ENCODE measurements at places on chromosomes 11 and 22.

DNA sequence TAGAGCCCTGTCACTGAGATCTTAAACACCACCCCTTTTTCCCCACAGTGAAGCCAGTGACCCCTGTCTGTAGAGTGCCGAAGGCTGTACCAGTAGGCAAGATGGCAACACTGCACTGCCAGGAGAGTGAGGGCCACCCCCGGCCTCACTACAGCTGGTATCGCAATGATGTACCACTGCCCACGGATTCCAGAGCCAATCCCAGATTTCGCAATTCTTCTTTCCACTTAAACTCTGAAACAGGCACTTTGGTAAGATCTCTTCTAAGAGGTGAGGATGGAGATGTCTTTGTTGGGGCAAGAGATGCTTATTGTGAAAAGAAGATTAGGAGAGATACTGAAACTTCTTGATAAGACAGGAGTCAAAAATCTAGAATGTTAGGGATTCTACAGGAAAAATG, 75.9 kb downstream of the JAM3 start:
- no peak for DNase-seq

DNA sequence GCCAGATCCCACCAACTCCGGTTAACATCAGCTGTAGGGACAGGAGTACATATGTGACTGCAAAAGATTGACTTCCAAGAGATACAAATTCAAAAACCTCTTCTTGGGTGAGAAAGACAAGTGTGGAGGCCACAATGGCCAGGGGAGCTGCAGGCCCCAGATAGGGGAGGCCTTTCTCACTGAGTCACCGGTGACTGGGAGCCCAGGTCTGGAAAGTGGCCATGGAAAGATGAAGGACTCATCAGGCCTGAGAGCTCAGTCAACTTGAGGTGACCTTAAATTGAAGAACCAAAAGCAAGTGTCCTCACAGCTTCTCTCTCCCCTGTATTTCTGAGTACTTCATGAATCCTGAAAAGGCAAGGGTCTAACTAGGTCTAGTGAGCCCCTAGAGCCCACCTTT, 90.4 kb upstream of the CLPB start:
- DNase-seq = no peak

GRCh38 chr11:133388975-133389568, 143.2 kb downstream of the OPCML start:
- DNase-seq = no peak

DNA sequence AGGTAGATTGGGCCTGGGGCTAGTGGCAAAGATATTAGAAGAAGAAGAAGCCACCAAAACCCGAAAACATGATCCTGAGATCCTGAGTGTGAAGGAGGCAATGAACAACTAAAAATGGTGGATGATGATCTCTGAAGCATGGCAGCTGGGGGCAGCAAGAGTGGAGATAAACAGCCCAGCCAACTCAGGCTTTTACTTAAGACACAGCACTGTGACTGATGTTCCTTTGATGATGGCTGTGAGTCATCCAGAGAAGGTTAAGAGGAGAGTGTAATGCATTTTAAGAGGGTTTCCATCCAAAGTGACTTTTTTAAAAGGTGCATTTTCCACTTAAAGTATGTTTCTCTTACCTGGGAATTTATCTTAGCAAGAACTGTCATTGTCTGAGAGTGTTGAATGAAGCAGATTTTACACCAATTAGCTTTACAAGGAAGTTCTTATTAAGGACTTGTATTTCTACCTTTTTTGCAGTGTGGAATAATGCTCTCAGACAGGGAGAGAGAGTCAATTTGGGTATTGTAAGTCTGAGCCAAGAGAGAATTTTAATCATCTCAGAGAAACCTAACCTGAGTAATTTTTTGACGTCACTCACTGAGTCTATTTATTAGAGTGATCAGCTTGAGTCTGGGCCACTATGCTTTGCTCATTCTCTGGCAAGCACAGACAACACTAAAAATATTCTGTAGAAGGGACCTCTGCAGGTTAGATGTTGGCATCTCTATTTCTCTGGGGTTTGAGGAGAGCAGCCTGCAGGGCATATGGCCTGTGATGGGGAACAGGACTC, 14.1 kb upstream of the CALCB start:
- no peak for DNase-seq

DNA sequence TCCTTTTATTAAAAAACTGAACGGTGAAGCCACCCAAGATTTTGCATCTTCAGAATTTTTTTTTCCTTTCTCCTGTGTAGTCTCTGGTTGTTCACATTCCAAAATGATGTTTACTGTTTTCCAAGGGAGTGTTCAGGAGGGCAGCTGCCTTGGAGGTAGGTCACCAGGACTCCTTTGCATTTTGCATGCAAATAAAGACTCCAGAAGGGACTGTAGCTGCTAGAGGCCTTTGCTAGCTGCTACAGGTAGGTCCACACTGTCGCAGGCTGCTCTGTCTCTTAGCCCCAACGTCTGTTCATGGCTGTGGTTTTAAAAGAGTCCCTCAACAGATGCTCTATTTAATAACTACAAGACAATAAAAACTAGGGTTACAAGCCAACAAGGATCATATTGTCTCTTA, 11.4 kb downstream of the CTSC start:
- no peak for DNase-seq

DNA sequence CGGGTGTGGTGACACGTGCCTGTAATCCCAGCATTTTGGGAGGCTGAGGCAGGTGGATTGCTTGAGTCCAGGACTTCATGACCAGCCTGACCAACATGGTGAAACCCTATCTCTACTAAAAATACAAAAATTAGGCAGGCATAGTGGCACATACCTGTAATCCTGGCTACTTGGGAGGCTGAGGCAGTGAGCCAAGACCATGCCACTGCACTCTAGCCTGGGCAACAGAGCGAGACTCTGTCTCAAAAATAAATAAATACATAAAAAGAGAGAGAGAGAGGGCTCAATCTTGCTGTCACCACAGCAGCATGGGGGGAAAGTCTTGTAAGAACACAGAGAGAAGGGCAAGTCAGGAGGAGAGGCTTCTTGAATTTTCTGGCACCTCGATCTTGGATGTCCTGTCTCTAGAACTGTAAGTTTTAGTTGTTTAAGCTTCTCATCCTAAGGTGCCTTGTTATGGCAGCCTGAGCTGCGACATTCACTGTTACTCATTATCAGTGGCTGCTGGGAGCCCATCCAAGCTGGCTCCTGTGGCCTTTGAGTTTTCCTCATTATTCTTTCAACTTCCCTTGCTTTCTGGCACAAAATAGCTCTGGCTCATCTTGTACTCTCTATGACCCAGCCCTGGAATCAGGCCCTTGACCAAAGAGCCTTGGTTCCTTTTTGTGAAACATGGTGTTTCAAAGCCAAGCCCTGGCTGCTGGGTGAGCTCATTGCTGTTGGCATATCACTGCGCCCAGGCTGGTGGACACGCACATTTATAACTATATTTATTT, 8.0 kb upstream of the PSMC3 start:
- DNase-seq = no peak

DNA sequence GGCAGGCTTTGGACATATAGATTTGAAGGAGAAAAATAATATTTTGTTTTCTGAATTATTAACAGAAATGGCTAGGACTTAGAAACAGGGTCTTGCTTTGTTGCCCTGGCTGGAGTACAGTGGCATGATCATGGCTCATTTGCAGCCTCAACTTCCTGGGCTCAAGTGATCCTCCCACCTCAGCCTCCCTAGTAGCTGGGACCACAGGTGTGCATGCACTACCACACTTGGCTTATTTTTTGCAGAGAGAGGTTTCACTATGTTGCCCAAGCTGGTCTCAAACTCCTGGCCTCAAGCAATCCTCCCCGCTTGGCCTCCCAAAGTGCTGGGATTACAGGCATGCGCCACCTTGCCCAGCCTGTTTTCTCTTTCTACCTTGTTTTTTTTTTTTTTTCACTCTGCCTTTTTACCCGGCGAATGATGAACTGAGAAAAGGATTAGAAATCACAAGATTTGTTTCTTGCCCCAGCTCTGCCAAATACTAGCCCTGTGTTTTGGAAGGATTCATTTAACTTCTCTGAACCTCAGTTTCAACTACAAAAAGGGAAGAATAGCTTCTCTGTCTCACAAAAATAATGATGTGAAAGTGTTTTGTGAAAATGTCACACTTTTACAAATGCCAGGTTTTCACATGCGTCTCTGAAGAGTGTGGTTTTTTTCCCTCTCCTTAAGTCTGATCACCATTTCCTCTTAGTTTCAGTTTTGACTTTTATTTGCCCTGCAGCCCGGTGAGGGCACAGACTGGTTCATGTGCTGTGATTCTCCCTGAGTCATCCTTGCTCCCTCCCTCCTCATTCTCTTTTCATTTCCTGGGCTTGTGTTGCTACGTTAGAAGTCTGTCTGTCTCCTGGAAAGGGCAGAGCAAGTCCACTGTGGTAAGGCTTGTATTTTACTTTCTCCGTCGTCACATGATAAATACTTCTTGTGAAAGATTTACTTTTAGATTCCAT, 67.7 kb downstream of the BCL2L13 start:
- no peak for DNase-seq

DNA sequence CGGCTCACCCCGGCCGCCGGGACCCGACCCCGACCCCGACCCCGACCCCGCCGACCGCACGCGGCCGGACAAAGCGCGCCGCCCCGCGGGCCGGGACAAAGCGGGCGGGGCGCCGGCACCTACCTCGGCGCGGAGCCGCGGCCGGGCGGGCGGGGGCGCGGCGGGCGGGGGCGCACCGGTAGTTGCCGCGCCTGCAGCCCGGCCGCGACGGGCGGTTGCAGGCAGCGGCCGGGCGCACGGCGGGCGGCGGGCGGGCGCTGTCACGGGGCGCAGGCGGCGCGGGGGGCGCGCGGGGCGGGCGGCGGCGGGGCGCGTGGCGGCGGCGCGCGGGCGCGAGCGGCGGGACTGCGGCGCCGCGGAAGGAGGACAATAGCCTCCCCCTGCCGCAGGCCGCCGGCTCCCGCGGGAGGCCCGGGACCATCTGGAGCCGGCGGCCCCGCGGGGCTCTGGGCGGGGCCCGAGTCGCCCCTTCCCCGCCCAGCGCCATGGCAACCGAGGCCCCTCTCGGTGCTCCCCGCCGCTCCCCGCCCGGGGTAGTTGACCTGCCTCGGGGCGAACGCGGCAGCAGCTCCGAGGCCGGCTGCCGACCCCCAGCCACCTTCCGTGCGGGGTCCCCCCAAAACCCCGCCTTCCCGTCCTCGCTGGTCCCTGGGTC, 851 bp downstream of the SPTBN2 start:
- no peak for DNase-seq

DNA sequence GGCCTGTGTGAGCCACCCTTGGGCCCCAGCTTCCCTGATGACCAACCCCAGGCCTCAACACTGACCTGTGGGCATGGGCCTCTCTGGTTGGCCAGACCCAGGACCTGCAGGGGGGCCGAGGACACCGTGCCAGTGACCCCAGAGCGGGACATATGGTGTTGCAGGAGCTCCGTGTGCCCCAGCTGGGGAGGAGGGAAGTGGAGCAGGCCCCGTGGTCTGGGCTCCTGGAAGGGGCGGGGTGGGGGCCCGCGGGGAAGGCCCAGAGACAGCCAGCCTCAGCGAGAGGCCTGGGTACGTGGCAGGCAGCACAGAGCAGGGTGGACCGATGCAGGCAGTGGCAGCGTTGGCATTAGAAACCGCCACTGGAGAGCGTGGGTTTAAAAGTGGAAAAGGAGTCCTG, 22.2 kb downstream of the MUC6 start:
- no peak for DNase-seq

GRCh38 chr11:26244207-26244606, 87.7 kb upstream of the ANO3 start:
- no peak for DNase-seq

DNA sequence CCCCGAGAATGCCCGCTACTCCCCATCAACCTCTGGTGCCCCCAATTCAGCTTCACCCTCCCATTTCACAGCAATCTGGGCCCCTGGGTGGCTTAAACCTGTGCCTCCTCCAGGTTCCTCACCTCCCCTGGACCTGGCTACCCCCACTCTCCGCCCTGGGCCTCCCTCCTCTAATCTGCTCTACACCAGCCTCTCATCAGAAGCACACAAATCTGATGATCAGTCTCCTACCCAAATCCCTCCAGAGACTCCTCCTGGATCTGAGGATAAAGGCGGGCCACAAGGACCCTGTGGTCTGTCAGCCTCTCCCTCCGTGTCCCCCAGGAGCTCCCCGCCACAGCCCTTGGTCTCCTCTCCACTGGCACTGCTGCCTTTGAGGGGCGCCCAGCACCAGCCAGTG, 23.2 kb upstream of the IGLL1 start:
- no peak for DNase-seq

DNA sequence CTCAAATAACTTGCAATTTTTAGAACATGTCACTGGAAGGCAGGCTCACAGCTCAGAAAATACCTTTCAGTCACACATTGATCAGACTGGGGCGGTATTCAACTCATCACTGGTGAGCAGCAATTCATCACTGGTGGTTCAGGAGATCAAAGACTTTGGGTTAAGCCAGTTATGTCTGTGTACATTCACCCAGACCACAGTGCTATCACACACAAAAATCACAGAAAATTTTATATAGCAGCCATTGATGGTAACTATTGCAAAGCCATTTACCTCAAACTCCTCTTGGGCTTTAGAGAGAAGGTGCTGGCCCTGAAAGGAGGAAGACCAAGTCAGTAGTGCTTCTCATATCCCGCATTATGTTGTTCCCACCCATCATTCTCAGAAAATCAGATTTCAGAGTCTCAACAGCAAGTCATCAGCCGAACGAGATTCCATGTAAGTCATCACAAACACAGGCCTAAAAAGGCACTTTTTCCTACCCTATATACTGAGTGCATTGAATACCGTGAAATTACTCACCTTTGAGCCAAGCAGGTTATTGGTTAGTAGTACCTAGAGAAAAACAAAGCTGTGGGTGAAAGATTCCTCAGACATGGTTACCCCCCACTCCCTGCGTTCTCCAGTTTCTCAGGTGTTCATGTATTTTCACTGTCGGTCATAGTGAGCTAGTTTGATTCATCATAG, 14.0 kb upstream of the WDR74 start:
- no peak for DNase-seq

DNA sequence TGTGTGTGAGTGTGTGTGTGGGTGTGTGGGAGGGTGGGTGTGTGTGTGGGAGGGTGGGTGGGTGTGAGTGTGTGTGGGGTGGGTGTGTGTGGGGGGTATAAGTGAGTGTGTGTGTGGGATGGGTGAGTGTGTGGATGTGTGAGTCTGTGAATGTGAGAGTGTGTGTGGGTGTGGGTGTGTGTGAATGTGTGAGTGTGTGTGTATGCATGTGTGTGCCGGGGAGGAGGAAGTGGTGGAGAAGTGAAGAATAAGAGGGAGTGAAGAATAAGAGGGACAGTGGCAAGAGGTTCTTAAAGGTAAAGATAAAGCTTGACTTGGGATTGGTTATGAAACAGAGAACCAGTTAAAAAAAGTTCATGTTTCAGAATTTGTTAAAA, 54.0 kb downstream of the PRR5L start:
- no peak for DNase-seq

GRCh38 chr22:50027639-50028537, 15.3 kb upstream of the IL17REL start:
- peak; percentile 60 for DNase-seq

GRCh38 chr22:47167056-47167455, 404.6 kb downstream of the TBC1D22A start:
- DNase-seq = peak; percentile 24

- DNase-seq = no peak
Measured at GRCh38 chr22:30007361-30007760, 72.9 kb upstream of the HORMAD2 start.

GRCh38 chr11:33967451-33967850, 75.6 kb upstream of the LMO2 start:
- DNase-seq = no peak

GRCh38 chr22:31922534-31922933, 21.8 kb upstream of the YWHAH start:
- no peak for DNase-seq

GRCh38 chr11:64649291-64649697, 58.3 kb downstream of the SLC22A12 start:
- DNase-seq = no peak

Data from lower lobe of right lung (tissue), 2 donors.